Upper lobe of left lung (tissue), 6 donors: ENCODE measurements at places on chromosomes 16 and 17. TPM values are rescaled to one million over a fixed set of nuclear protein-coding genes. Genes with fewer than 3 reads are reported as not detected.

DNA sequence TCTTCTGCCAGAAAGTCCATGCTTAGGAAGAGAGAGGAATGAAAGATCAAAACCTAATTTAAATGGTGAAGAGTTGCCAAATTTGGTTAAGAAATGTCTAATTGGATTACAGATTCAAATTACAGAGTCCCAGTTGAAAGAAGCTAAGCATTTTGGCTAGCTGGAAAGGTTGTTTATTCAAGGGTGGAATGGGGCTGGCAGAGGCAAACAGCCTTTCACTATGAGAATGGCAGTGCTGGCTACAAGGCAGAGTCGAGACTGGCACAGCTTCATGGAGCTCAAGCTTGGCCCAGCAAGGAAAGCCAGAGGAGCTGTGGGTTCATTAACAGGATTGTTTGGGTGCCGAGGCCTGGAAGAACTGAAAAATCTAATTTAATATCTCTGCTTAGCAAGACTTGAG, 13.6 kb downstream of the MAP3K3 start:
- no peak overlapping the region for H3K4me3 ChIP-seq
- peaks cover 38% of the 10 kb centered on the region for H3K4me1 ChIP-seq
- H3K27me3 ChIP-seq = no peaks in the 10 kb centered on the region
- peak overlapping the region; percentile 3 for H3K27ac ChIP-seq
- DNase-seq = no peak

- no peaks in the 10 kb centered on the region for H3K36me3 ChIP-seq
- peaks cover 11% of the 10 kb centered on the region for H3K4me1 ChIP-seq
- H3K27me3 ChIP-seq = no peaks in the 10 kb centered on the region
- H3K27ac ChIP-seq = no peak overlapping the region
These were observed 8.0 kb downstream of the FBXO31 start for GRCh38 chr16:87375426-87376135.

Gene ARHGDIG
- not detected for total RNA-seq

Gene RAB26
- 6.8 TPM for total RNA-seq

Gene ZSCAN10
- total RNA-seq = not detected

DNA sequence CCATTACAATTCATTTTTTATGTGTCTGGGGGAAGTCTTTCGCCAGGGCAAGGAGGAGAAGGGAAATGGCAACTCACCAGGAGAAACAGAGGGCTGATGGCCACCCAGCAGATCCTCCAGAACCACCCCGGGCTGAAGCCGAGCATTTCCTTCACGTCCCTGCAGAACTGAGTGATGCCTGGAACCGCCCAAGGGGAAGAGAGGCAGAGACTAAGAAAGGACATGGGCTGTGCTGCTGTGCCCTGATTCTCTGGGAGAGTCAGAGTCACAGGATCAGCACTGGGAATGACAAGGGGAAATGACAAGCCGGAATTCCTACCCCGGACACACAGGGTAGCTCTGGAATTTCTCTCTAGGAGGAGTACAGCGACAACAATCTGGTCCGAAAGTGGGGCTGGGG, 27.8 kb downstream of the SLC6A4 start:
- peaks cover 9% of the 10 kb centered on the region for H3K4me1 ChIP-seq
- no peak overlapping the region for H3K27ac ChIP-seq
- H3K27me3 ChIP-seq = no peaks in the 10 kb centered on the region
- no peak overlapping the region for H3K4me3 ChIP-seq
- no peaks in the 10 kb centered on the region for H3K36me3 ChIP-seq

GRCh38 chr17:70239391-70239826, 70.1 kb downstream of the KCNJ2 start:
- no peak overlapping the region for H3K4me3 ChIP-seq
- H3K27ac ChIP-seq = no peak overlapping the region
- no peak for DNase-seq
- H3K27me3 ChIP-seq = no peaks in the 10 kb centered on the region
- H3K36me3 ChIP-seq = no peaks in the 10 kb centered on the region
- no peaks in the 10 kb centered on the region for H3K4me1 ChIP-seq

DNA sequence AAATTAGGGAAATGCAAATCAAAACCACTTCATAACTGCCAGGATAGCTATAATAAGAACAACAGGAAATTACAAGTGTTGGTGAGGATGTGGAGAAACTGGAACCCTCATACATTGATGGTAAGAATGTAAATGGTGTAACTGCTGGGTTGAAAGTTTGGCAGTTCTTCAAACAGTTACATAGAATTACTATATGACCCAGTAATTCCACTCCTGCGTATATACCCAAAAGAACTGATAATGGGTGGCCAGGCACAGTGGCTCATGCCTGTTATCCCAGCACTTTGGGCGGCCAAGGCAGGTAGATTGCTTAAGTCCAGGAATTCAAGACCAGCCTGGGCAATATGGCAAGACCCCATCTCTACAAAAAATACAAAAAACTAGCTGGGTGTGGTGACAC, 4.5 kb upstream of the CMTM4 start:
- no peak overlapping the region for H3K27ac ChIP-seq
- H3K4me1 ChIP-seq = peaks cover 15% of the 10 kb centered on the region
- H3K4me3 ChIP-seq = no peak overlapping the region
- H3K27me3 ChIP-seq = no peaks in the 10 kb centered on the region
- H3K36me3 ChIP-seq = no peaks in the 10 kb centered on the region

Gene ITGAL
- total RNA-seq = 54.2 TPM

Gene GNGT2
- 22.5 TPM for total RNA-seq

GRCh38 chr17:76000755-76001521, at the start of gene CDK3:
Gene CDK3 (plus strand): TSS chr17:76000855. CDS start chr17:76001426, 571 bp downstream.
- no peak for DNase-seq
- no peaks in the 10 kb centered on the region for H3K27me3 ChIP-seq
- H3K4me1 ChIP-seq = peaks cover 18% of the 10 kb centered on the region
- H3K27ac ChIP-seq = peak within 1 kb of the TSS; percentile 3

GRCh38 chr17:45319239-45319703, 2.5 kb upstream of the MAP3K14 start:
- peak; percentile 54 for DNase-seq
- H3K36me3 ChIP-seq = no peaks in the 10 kb centered on the region
- H3K4me3 ChIP-seq = no peak overlapping the region
- H3K27me3 ChIP-seq = no peaks in the 10 kb centered on the region
- peaks cover 56% of the 10 kb centered on the region for H3K4me1 ChIP-seq

DNA sequence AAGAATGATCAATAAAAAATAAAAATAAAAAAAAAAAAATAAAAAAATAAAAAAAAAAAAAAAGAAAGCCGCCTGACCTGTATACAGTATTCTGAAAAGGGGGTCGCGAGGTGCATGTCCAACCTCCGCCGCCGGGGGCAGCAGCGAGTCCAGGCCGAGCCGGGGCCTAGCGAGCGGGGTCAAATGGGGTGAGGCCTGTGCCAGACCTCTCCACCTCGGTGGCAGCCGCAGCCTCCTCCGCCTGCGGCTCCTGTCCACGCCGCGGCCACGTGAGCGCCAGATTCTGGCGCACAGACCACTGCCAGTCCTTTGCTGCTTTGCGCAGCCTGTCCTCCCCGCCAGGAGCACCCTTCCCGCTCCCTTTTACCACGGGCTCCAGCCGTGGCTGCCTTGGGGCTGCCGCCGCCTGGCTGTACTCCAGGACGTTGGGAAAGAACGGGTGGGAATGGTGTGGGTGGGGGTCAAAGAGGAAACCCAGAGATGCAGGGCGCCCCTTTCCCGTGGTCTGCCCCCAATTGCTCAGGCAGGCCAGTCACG, 2.4 kb upstream of the BCKDK start:
- peak overlapping the region; percentile 38 for H3K4me3 ChIP-seq
- DNase-seq = peak; percentile 92
- H3K27ac ChIP-seq = no peak overlapping the region
- peaks cover 17% of the 10 kb centered on the region for H3K4me1 ChIP-seq

DNA sequence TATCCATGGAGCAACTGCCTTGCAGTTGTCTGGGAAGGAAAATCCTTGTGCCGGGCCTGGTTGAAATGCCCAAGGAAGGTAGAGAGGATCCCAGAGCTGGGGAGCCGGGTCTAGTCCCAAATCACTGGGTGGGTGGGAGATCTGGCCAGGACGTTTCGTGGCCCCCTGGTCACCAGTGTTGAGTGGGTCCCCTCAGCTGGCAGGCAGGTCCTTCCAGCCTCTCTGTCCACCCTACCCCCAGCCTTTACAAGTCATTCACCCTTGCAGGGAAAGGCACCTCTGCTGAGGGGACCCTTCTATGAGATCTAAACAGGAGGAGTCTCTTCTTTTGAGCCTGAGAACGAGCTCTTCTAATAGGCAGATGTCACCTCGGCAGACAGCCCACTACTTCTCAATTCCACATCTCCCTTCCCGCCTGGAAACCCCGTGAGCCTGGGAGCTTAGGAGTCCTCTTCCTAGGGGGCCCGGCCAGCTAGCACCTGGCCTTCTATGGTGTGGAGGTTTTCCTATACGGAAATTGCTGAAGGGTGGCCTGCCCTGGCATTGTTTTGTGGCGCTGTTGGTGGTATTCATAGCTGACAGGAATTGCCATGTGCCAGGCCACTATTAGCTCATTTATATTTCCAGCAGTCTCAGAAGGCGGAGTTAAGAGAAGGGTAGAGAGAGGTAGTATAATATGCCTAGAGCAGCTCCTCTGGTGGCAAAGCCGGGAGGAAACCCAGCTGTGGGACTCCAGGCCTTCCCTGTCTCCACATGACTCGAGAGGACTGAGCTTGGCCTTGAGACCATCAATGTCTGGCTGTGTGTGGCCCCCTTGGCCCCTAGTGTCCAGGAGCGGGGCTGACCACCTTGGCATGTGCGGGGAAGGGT, 13.3 kb downstream of the MPRIP start:
- peaks cover 11% of the 10 kb centered on the region for H3K36me3 ChIP-seq
- peaks cover 69% of the 10 kb centered on the region for H3K4me1 ChIP-seq
- no peak for DNase-seq
- peak overlapping the region; percentile 43 for H3K27ac ChIP-seq
- no peaks in the 10 kb centered on the region for H3K27me3 ChIP-seq

Gene INTS2
- total RNA-seq = 11.1 TPM
